T-helper 17 cell (primary cell): ENCODE measurements at places on chromosomes 2 and 18.

DNA sequence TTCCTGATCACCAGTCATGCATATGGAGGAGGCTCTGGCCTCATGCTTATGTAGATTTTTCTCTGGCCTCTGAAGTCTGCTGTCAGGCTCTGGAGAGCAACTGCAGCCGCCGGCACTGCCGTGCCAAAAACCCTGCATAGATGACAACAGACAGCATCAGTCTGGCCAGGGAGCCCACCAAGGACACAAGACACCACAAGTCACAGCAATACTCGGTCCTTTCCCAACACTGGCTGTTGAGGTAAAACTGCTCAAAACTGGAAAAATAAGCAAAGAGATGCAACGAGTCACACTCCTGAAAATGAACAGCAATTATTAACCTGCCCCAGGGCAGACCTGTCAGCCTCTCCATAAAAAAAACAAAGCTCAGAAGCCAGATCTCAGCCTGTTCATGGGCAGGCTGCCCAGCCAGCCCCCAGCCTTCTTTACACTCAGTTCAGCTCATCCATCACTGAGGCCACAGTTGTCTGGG lies 186.0 kb upstream of the RAB6C start:
- no peak for DNase-seq

DNA sequence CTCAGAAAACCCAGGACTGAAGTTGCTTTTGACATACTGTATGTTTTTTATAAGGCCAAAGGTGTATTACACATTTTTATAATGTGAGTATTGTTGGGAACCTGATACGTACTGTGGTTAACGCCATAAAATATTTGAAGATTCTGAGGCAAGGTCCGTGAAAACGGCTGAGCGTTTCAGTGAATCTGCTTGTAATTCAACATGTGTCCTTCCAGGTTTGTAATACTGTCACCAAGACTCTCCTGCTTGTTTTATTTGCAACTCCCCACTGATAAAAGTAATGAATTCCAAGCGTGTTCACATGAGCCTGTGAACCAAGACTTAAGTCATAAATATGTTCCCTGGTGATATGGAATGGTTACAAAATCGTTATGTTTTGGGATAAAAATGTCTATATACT lies 23.9 kb upstream of the FRZB start:
- DNase-seq = no peak

GRCh38 chr2:168545439-168546082 lies 89.5 kb downstream of the CERS6 start:
- DNase-seq = no peak

DNA sequence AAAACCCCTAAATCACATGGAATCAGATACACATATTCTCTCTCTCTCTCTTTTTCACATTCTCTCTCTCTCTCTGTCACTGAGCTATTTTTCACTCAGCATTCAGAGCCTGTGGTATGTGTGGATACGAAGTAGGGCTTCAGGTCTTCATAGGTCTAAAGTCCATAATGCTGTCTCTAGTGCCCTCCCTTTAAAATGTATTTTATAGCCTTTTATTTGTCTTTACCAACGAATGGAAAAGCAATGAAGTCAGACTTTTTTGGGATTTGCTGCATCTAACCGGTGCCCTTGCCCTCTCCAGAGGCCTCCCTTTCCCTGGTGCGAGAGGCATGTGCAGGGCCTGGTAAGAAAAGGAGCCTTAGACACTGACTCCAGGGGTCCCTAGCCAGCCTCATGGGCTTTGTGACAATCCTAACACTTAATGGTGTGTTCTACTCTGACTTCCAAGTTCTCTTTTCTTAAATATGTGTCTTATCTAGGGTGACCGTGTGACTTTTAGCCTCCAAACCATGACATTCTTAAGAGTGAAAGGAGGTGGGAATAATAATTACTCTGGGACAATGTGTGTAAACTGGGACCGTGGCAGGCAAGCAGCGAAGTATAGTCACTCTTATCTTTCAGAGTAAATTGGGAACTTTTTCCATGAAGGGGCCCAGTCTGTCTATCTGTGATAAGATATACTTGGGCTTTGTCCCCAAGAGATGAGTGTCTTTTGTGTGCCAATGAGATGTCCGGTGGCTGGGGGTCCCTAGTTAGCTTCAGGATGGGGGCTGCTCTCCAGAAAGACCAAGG lies 101.1 kb downstream of the B3GNT2 start:
- no peak for DNase-seq

- DNase-seq = no peak
These were observed 69.7 kb downstream of the LRATD1 start for GRCh38 chr2:14702258-14702657.

DNA sequence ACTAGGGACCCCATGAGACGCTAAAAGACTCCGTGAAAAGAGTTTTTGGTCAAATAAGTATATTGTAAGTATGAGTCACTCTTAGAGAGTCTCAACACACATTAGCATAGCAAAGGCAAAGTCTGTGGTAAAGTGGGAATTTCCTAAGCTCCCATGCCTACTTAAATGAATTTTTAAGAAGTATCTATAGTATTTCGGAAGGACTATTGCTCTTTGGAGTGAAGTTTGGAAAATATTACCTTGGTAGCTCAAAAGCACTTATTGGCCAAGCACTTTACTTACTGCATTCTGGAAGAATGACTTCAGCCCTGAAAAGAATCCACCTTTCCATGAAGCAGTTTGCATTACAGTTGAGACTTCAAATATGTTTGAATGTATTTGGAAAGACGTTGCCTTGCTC lies 57.1 kb downstream of the CAVIN2 start:
- no peak for DNase-seq

DNA sequence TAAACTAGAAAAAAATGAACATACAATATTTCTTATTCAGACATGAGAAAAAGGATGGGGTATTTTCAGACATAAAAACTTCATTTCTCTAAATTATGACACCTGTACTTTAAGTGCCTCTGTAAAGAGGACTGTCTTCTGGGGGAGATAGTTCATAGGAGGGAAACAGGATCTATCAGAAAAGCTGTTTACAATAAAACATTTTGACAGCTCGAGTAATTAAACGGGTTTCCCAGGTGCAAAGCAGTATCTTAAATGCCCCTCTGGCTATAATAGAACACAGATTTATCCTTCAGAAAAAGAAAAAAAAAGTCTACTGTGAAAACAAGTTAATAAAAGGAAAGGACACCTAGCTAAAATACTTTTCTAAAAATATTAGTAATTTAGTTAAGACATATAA lies 311.4 kb upstream of the UBE2E3 start:
- DNase-seq = no peak

GRCh38 chr2:29894822-29895614 lies 26.4 kb downstream of the ALK start:
- no peak for DNase-seq

GRCh38 chr18:6561862-6562291 lies 147.2 kb upstream of the L3MBTL4 start:
- no peak for DNase-seq

DNA sequence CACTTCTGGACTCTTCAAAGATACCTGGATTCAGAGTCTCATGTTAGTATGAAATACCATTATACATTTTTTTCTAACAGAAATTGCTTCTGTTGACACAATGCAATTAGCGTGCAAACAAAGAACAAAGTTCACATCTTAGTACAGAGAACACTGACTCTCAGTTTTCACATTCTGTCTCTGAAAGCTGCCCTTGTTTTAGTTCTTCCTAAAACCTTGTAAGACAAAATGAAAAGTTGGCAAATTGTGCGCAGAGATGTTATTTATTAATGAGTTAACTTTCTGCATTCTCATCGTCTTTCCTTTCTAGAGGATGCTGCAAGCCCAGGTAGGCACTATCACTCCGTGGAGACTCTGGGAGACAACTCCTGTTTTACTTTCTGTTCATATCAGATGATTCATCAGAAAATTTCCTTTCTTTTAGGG lies 377.3 kb upstream of the POU3F3 start:
- DNase-seq = no peak

GRCh38 chr2:196105951-196106350 lies 37.3 kb upstream of the DNAH7 start:
- DNase-seq = no peak

DNA sequence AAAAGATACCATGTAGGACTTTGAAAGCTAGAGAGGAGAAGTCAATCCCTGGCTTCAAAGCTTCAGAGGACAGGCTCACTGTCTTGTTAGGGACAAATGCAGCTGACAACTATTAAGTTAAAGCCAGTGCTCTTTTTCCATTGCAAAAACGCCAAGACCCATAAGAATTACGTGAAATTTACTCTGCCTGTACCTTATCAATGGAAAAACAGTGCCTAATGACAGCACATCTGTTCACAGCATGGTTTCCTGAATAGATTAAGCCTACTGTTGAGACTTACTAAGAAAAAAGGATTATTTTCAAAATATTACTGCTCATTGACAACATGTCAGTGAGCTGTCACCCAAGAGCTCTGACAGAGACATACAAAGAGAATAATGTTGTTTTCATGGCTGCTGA lies 52.9 kb downstream of the ANKRD12 start:
- no peak for DNase-seq

DNA sequence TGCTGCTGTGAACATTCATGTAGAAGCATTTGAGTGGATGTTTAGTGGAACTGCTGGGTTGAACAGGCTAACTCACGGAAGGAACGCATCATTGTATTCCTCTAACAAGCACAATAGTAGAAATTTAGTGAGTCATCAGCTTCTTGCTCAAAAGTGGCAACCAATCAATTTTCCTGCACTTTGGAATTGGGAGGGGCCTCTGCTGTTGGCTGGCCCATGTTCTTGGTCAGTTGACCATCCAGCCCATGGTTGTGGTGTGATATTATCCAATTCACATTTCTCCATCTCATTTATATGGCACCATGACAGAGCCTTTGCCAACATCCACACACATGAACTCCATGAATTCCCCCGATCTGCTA lies 95.0 kb downstream of the TNFRSF11A start:
- DNase-seq = no peak

- DNase-seq = no peak
These were observed 484.7 kb downstream of the EIPR1 start for GRCh38 chr2:2892892-2893291.

DNA sequence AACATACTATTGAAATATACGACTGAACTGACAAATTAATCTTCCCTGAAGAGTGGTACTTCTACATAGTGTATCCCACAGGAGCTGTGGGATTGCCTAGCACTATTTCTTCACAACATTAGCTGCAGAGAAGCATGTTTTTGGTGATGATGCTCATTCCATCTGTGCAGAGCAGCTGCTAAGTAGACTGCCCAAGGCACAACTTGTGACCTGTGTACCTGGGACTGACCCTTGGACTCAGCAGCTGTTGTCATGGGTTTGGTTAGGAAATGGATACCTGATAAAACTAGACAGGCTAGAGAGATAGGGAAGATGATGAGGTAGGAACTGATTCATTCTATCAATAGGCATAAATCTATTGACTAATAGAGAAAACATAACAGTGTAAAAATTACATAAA lies 1204.0 kb downstream of the DSC3 start:
- no peak for DNase-seq

DNA sequence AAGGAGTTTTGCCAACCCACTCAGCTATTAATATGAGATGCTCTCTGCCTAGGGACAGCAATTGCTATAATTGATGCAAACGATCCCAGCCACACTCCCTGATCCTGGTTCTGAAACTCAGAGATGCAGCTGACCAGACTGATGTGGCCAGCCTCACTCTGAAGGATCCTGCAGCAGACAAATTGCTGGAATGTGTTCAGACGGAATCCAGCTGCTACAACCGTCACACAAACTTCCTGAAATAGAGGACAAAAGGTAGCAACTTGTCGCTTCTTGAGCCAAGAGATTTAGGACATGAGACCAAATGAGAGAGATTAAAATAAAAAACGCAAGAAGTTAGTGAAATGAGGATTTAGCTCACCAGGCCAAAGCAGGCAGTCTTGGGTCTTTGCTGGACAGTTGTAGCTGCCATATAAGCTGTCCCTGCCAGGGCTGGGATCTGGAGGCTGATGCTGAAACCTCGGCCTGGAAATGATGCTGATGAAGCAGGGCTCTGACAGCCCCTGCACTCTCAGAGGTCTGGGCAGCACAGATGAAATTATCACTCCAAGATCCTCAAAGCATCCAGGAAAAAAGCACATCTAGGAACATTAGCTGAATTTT lies 8.3 kb upstream of the YWHAQ start:
- DNase-seq = no peak

- DNase-seq = no peak
These were observed 185.0 kb upstream of the STK17B start for GRCh38 chr2:196356332-196356731.

DNA sequence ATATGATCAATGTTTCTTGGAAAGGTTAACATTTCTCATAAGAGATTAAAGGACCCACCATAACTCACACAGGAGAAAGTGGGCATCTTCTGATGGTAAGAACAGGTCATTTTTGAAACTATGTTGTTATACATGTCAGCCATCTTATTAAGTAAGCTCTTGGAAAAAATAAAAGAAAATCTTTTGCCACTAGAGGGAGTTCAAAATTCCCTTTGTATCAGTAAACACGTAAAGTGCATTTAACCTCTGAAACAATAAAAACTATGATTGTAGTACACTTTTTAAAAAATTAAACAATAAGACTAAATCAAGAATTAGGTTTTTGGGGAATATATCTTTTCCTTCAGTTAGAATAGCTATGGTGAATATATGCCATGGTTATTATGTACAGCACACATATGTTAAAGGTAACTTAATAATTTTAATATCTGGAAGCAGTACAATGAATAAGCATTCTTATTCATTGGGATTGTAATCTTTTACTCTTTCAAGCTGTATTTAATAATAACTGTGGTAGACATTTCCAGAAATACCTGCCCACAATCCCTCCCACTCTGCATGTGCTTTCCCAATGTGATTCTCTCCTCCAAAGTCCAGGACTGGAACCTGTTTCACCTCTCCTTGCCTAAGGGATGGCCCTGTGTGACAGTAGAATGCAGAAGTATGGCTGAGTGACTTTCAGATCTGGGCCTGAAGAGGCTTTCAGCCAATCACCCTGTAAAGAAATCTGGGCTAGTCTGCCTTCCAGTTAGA lies 64.2 kb downstream of the RBMS1 start:
- no peak for DNase-seq

DNA sequence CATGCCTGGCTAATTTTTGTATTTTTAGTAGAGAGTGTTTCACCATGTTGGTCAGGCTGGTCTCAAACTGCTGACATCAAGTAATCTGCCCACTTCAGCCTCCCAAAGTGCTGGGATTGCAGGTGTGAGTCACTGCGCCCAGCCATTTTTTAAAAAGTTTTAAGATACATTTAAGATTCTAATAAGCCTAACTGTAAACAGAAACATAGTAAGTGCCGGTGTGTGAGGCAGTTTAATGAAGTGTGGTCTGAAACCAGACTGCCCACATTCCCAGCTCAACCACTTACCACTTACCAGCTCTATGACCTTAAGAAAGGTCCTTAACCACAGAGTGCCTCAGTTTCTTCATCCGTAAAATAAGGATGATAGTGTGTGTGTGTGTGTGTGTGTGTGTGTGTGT lies 42.4 kb downstream of the TMEM237 start:
- DNase-seq = no peak

GRCh38 chr2:218745160-218745558 lies 34.5 kb downstream of the TTLL4 start:
- DNase-seq = no peak

GRCh38 chr2:58428096-58429013 lies 187.2 kb upstream of the FANCL start:
- DNase-seq = no peak

- DNase-seq = no peak
These were observed 147.2 kb downstream of the ASB1 start for GRCh38 chr2:238573916-238574315.
